ENCODE measurements at places on chromosomes 12 and 14.
A peak's percentile ranks its signal among the peaks of the same experiment; 100 is the strongest.

GRCh38 chr12:28603239-28603638 lies 413.0 kb downstream of the CCDC91 start:
- DNase-seq = no peak

GRCh38 chr12:123690191-123690840 lies 19.4 kb downstream of the TCTN2 start:
- no peak for DNase-seq

DNA sequence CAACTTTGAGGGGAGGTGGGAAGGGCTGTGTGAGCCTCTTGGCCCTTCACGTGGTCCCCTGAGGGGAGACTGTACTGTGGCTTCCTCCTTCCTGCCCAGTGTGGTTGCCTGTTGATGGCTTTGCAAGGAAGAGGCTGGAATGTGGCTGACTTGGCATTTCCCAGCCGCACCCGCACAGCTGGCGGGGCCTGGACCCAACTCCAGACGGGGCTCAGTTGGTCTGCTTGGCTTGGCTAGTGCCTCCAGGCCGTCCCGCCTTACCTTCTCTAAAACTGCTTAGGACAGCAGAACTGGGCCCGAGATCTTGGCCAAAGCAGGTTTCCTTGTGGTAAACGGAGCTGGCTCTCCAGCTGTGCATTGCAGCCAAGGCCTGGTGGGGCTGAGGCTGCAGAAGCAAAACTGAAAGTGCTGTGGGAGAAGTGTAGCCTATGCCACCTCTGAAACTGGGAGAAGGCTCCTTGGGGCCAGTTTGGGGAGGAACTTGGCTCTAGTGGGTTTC lies 139.5 kb downstream of the SMOC1 start:
- no peak for DNase-seq

DNA sequence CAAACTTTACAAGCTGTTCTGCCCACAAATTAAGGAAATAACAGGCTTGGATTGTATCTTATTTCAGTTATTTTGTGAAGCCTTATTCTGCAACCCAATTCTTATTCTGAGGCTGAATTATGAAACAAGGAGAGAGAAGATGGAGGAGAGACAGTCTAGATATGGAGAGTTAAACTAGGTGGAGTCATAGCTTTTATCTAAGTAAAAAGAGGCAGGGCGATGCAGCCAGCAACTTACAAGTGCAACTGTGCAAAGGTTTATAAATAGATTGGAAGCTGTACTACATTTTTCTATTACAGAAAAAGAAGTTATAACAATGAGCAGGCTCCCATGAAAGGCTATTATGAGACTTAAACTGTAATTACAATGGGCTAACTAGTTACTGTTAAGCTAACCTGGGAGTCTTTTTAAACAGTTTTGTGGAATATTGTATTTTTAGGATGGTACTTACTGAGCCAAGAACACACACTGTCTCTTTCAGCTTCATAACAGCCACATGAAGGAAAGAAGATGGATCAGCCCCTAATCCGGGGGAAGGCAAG lies 22.4 kb downstream of the NID2 start:
- no peak for DNase-seq

DNA sequence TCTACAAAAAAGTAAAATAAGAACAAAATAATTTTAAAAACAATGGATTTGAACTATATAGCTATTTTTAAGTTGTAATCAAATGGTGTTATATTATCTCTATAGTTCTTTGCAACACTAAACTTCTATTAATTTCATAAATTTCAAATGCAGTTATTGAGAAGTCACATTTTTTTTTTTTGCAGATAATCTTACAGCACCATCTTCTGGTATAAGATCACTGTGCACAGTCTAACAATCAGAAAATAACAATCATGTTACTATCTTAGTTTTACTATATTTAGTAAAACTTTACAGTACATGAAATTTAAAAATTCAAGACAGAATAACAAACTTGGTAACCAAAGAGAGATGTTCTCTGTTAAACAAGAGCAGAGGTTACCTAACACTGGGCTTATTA lies 40.6 kb downstream of the GXYLT1 start:
- DNase-seq = no peak

GRCh38 chr12:103887738-103888137 lies 42.5 kb upstream of the HSP90B1 start:
- DNase-seq = no peak

DNA sequence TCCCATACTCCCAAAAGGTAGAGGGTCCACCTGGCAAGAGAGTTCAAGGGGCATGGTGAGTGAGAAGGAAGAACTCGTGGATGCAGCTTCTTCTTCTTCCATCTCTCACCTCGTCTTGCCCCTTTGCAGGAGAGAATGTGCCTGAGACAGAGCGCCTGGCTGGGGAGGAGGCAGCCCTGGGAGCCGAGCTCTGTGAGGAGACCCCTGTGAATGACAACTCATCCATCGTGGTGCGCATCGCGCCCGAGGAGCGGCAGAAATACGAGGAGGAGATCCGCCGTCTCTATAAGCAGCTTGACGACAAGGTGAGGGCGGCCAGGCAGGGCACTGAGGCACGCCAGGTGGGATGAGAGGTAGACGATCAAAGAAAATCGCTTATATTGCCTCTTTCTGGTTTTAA lies 20.0 kb downstream of the KIF5A start:
- no peak for DNase-seq

- peak; percentile 75 for DNase-seq
Observed at GRCh38 chr12:53046655-53047220, 3.1 kb upstream of the TNS2 start.

DNA sequence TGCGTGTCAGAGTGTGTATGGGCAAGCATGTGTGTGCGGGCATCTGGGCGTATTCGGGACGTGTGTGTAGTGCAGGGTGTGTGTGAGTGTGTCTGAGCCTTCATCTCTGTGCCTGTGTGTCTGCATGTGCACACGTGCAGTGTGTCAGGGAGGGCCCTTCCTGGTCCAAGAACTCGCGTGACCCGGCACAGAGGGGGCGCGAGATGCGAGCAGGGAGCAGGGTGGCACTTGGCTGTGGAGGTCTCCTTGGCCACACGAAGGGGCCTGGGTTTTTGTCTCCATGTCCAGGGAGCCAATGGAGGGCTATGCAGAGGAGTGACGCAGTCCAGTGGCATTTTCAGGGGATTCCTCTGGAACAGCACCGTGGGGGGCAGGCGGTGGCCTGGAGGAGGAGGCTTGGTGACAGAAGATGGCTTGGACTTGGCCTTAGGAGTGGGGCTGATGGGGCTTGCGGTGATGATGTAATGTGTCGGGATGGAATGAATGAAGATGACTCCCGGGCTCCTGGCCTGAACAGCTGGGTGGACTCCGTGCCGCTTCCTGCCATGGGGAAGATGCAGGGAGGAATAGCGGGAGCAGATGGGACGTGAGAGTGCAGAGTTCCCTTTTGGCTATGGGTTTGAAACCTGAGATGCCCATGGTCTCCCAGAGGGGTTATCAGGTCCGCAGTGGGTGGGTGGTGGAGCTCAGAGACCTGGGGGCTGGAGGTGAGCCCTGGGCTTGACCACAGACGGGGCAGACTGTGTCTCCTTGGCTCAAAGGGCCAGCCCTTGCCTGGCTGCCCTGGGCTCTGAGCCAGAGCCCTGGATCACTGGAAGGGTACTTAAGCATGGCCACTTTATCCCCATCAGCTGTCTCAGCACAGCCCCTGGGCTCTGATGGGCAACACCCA lies 208.3 kb downstream of the PHETA1 start:
- no peak for DNase-seq

DNA sequence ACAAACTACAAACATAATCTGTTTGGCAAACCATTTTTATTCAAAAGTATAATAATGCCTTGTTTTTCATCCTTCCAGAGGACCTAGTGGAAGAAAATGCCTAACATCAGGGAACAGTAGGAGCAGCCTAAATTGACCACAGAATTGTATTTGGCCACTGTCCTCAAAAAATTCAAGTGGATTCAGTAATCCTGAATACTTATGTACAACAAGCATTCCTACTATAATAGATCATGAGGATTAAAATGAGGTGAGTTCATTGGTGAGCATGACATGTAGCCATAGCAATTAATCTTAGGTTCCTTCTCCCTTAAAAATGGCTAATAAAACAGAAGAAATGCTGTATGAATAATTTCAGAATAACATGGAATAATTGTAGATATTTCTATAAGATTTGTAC lies 209.3 kb downstream of the DAD1 start:
- no peak for DNase-seq

DNA sequence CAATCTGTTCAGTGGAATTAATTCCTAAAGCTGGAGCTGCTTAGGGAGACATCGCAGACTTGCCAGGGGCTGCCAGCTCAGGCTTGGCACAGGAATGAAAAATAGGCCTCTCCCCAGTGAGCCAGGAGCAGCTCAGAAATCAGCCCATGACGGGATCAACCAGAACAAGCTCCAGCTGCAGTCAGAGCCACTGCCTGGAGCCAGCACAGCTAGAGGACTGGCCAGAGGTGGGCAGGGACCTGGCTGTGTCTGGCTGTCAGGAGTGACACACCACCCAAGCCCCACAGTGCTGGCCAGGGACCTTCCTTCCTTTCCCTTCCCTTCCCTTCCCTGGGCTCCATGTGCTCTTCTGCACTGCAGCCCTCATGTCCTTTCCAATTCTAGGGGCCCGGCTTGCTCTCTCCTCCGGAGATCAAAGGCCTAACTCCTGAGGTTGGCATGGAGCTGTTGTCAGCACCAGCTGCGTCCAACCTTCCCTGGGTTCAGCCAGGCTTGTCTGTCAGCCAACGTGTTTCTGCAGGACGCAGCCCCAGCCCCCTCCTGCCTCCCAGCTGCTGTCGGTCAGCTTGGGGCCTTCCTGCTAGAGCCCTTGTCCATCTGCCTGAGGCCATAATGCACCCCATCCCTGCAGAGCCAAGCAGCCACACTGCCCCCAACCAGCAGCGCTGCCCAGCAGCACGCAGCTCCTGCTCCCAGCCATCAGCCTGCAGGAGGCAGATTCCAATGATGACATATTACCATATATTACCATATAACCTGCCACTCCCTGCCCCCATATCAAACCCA lies 149.3 kb downstream of the CALM1 start:
- no peak for DNase-seq

GRCh38 chr12:614411-614970 lies 48.8 kb downstream of the NINJ2 start:
- peak; percentile 53 for DNase-seq
